ENCODE measurements at places on chromosomes 11 and 22. TPM values are rescaled to one million over a fixed set of nuclear protein-coding genes. Genes with fewer than 3 reads are reported as not detected.
A peak's percentile ranks its signal among the peaks of the same experiment; 100 is the strongest.

The CCDC116 gene
- polyA plus RNA-seq = 0.28 TPM

The SERPING1 gene
- 48.9 TPM for polyA plus RNA-seq

The CCDC89 gene
- polyA plus RNA-seq = 0.94 TPM

The TTC36 gene
- polyA plus RNA-seq = 1.9 TPM

The SCYL1 gene
- 50.7 TPM for polyA plus RNA-seq

DNA sequence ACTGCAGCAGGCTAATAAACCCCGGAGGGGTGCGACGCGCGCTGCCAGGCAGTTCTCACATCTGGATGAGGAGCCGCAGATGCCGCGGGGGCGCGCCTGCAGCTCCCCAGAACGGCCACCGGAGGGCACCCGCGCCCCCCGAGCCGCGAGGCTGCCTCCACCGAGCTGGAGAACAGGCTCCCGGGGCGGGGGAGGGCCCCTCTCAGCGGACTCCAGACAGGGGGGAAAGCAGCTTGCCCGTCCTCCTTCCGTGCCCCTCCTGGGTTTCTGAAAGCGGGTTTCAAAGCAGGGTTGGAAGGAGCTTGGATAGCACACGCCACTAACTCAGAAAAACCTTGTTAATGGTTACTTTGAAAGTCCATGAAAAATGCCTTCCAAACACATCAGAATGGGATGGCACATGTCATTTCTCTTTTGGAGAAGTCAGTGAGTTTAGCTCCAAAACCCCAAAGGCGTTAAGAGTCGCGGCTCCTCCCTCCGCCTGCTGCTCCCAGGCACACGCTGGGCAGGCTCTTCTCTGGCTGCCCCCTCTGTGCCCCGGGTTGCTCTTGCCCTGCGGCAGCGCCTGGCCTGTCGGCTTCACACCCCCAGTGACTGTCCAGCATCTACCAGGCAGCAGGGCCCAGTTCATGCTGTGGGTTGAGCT lies 317.8 kb downstream of the NTM start:
- peak; percentile 34 for DNase-seq

- no peak for DNase-seq
Measured at GRCh38 chr11:89125298-89125697, 52.4 kb upstream of the TYR start.

GRCh38 chr11:107695446-107695845 lies 16.4 kb downstream of the SLN start:
- DNase-seq = no peak

GRCh38 chr11:27642954-27643353 lies 57.3 kb downstream of the BDNF start:
- DNase-seq = no peak

DNA sequence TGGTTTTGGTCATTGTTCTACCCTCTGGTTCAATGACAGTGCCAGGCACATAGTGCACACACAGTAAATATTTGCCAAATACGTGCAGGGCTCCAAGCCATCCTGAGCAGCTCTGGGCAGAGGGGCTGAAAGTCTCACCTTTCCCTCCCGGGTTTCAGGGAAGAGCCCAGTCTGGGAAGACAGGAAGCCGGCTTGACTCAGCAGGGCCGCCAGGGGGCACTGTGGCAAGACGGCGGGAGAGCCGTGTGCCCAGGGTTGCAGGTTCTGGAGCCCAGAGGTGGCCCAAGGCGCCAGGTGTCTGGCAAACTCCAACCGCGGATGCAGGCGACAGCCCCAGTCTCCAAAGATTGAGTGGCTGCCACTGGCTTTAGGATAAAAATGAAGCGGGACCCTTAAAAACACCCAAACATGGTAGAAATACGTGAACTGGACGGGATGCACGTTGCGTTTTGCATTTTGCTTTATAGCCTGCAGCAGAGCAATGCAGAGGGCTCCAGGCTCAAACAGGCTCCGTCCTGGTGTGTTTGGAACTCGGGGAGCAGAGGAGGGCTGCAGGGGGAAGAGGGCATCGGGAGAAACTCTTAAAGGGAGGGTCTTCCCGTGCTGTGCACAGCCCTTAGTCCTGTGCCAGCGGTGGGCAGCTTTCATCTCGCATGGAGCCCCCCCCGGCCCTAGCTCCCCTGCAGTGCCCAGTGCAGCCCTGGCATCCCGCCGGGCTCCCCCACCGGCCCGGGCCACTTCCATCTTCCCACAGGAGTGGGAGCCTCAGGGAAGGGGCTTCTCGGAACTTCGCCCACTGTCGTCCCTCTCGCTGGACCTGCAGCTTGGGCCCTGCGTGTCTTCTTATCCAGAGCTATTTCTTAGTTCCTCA lies 10.7 kb downstream of the KRTAP5-5 start:
- DNase-seq = no peak

DNA sequence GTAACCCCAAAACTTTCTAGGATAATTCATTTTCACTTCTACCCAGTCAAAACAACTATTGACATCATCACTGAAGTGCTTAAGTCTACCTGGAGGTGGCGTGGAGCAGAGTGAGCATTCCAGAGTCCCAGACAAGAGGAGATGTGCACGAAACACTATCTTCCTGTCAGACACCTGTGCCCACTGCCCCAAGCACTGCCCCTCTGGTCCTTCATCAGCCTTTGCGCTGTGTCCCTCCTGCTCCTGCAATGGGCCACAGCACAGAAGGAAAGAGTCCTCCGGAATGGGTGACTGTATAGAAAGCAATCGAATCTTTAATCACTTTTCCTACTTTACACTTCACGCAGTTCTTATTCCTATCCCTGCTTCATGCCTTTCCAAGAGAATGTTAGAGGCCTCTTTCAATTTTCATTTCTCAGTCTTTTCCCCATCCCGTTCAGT lies 512 bp upstream of the GRIA4 start:
- DNase-seq = peak; percentile 36

GRCh38 chr22:18104566-18104965 lies 6.0 kb upstream of the TUBA8 start:
- DNase-seq = no peak

- no peak for DNase-seq
Measured at GRCh38 chr11:97574976-97575665, 1185.3 kb downstream of the JRKL start.

GRCh38 chr22:39559456-39560105 lies 11.0 kb upstream of the CACNA1I start:
- no peak for DNase-seq

DNA sequence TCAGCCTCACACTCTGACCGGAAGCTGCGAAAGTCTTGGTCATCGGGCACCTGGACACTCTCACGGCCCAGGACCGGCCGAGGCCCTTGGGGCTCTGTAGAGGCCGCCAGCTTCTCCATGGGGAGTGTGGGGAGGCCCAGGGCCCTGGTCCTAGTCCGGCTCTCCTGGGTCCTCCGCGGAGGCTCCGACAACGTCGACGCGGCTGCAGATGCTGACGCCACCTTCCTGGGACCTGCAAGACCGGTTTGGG lies 12.9 kb downstream of the STARD10 start:
- no peak for DNase-seq

DNA sequence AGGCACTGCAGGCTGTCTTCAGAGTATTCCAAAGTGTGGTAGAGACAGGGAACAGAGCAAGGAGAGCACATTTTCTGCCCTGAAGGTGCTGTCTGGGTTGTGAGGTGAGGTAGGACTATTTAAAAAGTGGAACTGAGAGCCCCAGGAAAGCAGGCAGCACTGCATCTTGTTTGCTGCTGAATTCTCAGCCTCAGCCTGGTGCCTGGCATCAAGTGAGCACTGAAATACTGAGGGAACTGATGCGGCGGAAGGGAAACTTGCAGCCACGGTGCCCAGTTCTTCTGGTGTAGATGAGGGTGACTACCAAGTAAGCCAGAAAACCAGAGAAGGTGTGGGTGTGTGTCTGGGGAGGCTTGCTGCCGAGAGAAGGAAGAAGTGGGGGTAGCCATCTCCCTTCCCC lies 59.5 kb downstream of the TNRC6B start:
- DNase-seq = no peak

GRCh38 chr11:35090125-35090524 lies 48.8 kb upstream of the CD44 start:
- DNase-seq = no peak

GRCh38 chr22:46142548-46143490 lies 7.5 kb upstream of the PPARA start:
- no peak for DNase-seq

GRCh38 chr11:2963112-2963754 lies 28.9 kb downstream of the NAP1L4 start:
- no peak for DNase-seq

- no peak for DNase-seq
Measured at GRCh38 chr22:47063071-47063509, 300.6 kb downstream of the TBC1D22A start.

- no peak for DNase-seq
Measured at GRCh38 chr11:72162891-72163492, 27.5 kb downstream of the FOLR3 start.

GRCh38 chr11:129416080-129416820 lies 40.6 kb downstream of the BARX2 start:
- DNase-seq = no peak

GRCh38 chr22:46414704-46415103 lies 79.2 kb downstream of the TRMU start:
- DNase-seq = no peak

- no peak for DNase-seq
Measured at GRCh38 chr11:70491696-70492472, 93.6 kb downstream of the CTTN start.

- DNase-seq = no peak
Measured at GRCh38 chr11:134233729-134234179, 9.3 kb downstream of the VPS26B start.

GRCh38 chr11:118820412-118821357 lies 29.7 kb upstream of the DDX6 start:
- peak; percentile 4 for DNase-seq

- DNase-seq = no peak
Measured at GRCh38 chr11:11171854-11172253, 181.2 kb downstream of the CSNK2A3 start.
